Hippocampal formation (tissue), 2 donors: ENCODE measurements at places on chromosomes 1 and 21.

DNA sequence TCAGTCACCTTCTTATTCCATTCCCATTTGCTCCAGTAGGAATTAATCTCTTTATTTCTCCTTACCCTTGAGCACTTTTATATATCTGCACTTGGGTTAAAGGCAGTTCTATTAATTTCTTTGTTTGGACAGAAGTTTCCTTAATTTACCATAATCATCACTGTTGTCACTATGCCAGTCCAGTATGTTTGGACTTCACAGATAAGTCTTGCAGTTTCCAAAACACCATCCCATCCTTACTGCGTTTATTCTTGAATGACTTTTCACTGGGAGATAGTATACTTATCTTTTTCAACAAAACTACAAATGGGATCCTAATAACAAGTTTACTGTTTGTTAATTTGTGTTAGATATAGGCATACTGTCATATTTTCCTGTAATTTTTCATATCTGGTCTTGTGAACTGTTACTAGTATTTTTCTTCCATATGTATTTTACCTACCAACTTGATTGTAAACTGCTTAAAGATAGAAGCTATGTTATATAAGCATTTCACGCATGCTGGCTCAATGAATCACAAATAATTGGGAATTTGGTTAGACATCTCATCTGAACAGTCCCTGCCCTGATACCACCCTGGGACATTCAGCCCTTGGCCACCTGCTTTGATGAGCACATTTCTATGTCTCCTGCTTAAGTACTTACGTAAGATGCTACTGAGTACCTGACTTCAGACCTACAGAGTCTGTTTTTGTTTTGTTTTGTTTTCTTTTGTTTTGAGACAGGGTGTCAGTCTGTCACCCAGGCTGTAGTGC is 78.2 kb downstream of the OLFML2B start:
- DNase-seq = no peak

- DNase-seq = no peak
Measured at GRCh38 chr1:23848673-23849616, 19.1 kb downstream of the FUCA1 start.

- no peak for DNase-seq
Measured at GRCh38 chr1:67855961-67856360, 22.7 kb upstream of the GNG12 start.

- no peak for DNase-seq
Measured at GRCh38 chr1:198258491-198258890, 101.7 kb downstream of the NEK7 start.
